ENCODE measurements at places on chromosomes 3 and 15.

DNA sequence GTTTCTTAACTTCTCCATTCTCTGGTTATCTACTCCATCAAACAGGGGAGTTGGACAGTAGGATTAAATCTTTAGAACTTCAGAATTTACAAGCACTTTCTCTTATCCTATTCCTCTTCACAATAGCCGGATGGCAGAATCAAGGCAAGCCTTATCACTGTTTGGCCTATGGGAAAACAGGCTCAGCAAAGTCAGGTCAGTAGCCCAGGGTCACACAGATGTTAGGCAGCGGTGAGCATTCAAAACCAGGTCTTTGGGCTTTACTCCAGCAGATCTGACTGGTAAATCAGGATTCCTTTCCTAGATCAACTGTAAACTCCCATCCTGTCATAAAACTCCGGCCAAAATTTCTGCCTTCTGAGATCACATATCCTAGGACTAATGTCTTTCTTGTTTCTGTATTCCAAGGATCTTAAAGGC, 258.4 kb downstream of the OPA1 start:
- no peak for DNase-seq

DNA sequence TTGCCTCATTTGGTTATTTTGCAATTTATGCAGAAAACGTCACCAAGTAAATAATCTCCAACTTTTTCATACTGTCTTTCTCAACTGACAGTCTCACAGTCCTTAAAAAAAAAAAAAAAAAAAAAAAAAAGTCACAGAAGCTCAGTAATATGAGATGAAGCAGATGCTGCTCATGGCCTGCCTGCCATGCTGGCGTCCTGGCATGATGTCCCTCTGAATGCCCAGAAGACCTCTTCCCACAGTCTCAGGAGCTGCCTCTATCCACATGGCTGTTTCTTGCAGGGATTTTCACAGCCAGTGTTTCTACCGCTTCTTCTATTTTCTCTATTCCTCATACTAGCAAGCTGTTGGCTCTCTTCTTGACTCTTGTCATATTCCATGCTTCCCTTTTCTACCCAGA, 87.7 kb downstream of the TGFBR2 start:
- DNase-seq = no peak

GRCh38 chr3:69766638-69767037, 27.4 kb downstream of the MITF start:
- no peak for DNase-seq

DNA sequence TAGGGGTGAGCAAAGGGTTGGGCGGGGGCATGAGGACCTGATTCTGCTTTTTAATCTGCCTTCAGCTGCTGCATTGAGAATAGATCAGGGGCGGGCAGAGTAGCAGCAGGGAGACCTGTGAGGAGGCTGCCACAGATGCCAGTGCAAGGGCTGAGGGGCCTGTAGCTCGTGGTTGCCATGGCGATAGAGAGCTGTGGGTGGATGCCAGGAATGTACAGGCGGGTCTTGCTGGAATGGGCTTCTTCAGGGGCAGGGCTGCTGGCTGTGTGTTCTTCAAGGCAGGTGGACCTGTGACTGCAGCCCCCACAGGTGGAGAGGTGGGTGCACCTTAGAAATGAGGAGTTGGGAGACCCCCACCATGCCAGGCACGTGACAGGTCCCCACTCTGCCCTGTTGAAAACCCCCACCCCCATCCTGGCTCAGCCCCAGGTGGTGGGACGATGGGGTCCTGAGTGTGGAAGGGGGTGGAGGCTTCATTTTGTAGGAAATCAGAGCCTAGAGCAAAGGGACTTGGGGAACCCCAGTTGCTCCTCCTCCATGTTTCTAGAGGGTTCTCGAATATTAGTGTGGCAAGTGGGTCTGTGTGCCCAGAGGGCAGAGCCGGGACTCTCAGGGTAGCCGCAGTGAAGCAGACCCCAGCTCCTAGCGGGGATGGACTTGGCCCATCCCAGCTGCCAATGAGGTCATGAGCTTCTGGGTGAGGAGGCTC, 38.3 kb downstream of the SLC6A6 start:
- DNase-seq = no peak

DNA sequence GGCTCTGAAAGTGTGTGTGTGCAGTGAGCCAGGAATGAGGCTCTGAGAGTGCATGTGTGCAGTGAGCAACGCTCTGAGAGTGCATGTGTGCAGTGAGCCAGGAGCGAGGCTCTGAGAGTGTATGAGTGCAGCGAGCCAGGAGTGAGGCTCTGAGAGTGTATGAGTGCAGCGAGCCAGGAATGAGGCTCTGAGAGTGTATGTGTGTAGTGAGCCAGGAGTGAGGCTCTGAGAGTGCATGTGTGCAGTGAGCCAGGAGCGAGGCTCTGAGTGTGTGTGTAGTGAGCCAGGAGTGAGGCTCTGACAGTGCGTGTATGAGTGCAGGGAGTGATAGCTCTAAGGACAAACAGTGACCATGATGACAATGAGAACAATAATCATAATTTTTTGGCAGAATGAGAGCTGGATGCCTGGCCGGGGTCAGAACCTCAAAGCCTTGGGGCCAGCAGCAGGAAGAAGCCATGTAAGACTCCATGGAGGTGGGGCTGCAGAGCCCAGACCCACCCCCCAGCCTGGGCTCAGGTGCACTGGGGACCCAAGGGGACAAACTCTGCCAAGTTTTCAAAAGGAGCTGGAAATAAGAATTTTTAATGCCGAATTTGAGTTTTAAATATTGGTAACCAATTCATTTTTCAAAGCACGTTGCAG, 85.7 kb upstream of the PRR20G start:
- DNase-seq = no peak

DNA sequence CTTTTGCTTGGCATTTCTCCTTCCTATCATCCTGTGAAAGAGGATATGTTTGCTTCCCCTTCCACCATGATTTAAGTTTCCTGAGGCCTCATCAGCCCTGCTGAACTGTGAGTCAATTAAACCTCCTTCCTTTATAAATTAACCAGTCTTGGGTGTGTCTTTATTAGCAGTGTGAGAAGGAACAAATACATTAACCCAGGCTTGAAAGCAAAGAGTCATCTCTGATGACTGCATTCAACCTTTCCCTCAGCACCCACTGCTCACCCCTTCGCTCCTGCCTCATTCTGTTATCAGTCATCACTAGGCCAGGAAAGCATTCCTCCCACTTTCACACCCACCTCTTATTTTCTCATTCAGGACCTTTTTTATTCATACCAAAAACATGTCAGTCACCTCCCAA, 59.6 kb upstream of the CASR start:
- no peak for DNase-seq

DNA sequence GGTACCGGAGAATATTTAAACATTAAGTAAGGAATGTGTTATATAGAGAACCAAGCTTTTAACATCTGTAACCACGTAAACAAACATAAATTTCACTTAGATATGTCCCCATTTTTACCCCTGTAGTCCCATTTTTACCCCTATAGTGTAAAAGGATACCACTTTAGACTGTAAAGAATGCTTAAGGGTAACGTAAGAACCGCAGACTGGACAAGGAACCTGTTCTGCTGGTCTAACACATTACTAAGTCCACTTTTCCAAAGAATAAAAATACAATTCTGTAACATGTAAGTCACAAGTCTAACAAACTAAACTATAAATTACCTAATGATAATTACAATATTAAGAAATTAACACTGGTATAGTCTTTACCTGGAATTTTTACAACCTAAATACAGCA, 2.9 kb downstream of the SLC12A6 start:
- DNase-seq = no peak

DNA sequence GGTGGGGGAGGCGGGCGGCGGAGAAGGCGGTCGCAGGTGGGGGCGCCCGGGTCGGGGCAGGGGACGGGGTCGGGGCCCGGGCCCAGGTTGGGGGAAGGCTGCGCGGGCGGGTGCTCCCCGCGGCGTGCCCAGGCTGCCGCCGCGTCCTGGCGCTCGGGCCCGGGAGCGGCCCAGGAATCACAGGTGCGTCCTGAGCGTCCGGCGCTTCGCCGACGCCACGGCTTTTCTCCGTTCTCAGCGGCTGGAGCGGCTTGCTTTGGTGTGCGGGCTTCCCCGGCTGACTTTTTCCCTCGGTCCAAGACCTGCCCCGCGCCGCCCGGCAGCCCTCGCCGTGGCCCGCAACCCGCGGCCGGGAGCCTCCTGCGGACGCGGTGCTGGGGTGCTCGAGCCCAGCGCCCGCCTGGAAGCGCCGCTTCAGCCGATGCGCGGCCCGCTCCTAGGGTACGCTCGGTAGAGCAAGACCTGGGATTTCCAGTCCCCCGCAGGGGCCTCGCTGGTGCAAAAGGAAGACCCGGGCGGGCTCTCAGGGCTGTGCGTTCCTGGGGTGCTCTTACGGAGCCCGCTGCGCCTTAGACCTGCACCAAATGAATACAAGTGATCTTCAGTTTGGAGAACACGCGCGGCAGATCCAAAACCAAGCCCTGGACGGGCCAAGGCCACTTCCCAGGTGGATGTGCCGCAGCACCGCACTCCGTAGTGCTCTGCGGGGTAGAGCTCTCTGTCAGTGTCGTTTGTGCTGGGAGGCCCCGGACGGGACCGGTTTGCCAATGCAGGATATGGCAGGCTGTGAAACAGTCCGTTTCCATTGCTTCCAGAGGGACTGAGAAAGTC, 639 bp downstream of the NIPA1 start:
- DNase-seq = no peak

DNA sequence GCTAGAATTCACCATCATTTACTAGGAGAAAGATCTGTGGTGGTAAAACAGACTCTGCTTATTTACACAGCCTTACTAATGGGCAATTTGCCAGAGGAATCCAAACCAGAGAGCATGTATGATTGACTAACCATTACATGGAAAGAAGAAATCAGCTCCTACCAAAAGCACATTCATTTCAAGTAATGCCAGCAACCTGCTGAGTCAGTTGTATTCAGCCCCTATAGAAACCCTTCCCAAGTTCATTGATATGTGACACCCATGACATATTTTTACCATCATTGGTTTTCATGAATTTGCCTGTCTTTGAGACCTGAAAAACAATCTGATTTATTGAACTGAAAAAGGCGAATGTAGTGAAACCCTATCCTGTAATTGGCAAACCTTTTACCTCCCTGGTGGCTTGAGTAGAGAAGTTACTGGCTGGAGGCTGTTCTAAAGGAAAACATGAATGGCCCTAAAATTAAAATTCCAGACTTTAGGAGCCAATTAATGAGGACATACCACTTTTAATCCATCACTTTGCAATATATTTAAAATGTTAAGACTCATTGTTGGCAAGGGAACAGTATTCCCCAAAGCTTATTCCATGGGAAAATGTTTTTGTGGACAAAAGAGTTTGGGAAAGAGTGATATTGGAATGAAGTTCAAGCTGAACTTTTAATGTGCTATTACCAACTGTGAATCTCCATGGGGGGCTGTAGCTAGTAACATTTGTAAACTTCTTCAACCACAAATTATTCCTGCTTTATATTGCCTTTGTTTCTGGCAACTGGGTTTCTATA, 542.9 kb downstream of the FHIT start:
- DNase-seq = no peak

DNA sequence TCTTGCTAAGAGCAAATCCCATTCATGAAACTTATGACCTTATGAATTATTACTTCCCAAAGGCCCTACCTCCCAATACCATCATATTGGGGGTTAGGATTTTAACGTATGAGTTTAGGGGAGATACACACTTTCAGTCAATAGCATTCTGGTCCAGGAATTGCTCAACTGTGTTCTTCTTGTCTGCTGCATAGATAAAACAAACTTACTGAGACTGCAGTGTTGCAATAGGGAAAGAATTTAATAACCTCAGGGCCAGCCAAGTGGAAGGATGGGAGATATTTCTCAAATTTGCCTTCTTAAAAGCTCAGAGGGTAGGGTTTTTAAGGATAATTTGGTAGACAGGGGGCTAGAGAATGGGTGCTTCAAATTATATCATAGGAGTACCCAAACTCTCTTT, 625.8 kb downstream of the OTOL1 start:
- DNase-seq = no peak

Measured in stimulated activated CD8-positive, alpha-beta memory T cell treated with anti-CD3 and anti-CD28 coated beads, Interleukin-2, amount 100 ng/mL, for 48 hours (primary cell).